ENCODE measurements at places on chromosomes 2 and 18.

DNA sequence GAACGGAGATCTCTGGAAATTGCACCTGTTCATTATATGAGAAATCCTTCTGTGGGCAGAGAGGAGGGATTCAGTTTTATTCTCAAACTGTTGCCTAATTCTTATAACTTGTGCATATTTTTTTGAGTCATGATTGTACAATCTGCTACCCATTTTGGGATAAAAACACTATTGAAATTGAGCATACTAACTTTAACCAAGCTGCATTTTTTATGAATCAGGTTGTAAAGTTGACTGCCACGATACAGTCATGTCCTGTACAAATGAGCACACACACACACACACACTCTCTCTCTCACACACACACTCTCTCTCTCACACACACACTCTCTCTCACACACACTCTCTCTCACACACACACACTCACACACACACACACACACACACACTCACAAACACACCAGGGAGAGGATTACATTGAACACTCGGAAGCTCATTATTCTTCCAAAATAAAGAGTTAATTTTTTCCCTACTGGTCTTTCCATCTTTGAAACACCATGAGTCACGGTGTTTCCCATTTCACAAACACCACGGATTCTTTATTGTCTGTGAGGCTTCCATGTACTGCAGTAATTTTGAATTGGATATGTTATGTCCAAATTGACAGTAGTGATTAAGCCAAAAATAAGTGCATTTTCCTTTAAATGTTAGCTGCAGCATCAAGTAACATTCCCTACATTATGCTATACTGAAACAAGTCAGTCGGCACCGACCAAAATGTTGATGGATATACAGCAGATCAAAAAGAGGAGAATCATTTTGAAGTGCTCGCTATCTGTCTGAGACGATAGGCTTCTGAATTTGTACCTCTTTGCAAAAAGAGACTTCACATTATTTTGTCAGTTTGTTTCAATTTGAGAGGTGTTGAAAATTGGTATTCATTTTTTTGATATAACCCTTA, 216.9 kb downstream of the ARHGAP15 start:
- DNase-seq: no peak

- DNase-seq: no peak
Observed at GRCh38 chr2:187383043-187383800, 64.8 kb downstream of the CALCRL start.

DNA sequence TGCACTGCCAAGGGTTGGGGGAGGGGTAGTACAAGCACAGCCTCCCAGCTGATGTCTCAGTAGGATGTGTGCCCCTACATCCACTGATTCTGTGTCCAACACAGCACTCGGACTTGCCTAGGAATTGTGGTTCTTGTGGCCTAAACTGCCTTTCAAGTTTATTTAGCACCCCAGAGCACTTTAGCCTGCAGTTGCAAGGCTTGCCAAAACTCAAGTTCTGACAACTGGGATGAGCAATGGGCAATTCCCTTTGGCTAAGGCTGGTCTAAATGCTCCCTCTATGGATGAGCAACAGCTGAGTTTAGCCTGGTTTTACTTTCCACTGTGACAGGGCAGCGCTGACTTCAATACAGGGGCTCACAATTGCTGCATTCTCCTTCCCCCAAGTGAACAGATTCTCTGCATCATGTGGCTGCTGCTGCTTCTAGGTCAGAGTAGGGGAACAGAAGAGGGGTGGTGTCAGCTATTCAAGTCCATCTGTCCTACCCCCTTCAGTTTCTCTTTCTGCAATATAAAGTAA, 471.5 kb downstream of the PIK3C3 start:
- DNase-seq: no peak

DNA sequence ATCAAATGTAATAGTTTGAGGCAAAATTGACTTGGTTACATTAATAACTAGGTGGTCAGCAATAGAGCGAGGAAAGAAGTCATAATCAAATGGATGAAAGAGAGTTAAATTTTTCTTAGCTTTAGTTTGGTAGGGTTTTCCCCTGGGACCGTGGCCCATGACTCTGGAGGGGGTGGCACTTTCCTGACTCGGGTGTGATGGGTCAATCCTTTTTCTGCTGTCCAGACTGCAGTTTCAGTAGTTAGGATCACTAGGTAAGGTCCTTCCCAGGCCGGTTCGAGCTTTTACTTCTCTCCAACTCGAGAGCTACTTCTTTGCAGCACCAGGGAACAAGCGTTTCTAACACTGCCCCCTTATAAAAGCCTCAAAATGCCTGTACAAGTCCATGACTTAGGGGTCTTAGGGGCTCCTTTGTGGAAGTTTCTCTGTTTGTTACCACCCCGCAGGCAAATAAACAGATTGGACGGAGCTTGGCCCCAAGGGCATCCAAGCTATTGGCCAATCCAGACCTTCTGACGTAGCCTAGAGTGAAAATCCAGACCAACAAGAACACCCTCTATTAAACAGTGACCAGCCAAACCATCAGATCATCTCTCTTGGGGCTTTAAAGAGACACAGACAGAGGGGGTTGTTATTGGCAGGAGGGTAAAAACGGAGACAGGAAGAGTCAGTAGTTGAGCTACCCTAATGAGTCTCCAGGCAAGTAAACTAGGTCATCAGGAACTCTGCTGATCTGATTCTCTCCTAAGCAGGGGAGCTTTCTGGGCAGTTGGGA, 9.4 kb upstream of the CEP68 start:
- DNase-seq: no peak

- no peak for DNase-seq
Observed at GRCh38 chr2:215447673-215448081, 11.8 kb upstream of the FN1 start.
